ENCODE measurements at places on chromosomes 1 and 21.

DNA sequence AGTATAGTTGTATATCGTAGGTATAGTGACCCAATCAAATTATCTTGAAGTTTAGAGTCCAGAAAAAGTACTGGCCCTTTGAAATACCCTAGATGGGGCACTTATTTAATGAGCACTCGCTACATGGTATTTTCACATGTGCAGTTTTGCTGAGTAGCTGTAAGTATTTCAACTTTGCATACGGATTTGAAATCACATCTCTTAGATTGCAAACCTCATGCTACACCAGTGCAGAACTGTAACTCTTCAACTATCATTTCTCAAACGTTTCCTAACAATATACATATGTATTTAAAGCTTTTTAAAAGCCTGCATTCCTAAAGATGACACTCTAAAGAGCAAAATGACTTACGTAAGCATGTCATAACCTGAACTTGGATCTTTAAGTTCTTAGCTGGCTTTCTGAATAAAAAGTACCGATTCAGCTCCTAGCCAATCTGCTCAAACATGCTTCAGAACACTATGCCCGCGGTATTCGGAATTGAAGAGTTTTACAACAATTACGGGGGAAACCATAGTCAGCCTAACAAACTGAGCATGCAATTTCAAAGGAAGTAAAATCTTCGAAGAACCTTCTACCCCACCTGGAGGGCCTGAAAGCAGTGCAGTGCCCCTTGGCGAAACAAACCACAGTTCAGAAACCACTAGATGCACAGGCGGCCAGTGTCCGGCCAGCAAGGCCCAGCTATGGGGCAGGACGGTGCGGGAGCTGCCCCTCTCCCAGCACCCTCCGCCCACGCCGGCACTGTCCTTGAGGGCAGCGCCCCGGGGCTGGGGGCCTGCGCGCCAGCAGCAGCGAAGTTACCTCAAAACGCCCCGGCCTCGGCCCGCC lies 863 bp downstream of the FH start:
- DNase-seq, result no peak

DNA sequence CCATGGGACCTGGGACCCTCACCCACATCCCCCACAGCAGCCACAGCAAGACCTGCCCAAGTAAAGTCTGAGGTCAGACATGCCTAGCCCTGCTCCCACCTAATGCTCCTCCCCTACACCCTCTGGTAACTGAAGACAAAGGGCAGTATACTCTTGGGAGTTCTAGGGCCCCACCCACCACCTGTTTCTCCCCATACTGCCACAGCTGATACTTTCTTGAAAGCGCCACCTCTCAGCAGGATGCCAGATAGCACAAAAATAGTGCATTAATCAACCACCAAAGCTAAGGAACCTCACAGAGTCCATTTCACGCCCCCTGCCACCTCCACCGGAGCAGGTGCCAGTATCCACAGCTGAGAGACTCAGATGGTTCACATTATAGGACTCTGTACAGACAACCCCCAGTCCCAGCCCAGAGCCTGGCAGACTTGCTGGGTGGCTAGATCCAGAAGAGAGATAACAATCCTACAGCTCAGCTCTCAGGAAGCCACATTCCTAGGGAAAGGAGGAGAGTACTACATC lies 238.1 kb downstream of the LRRC40 start:
- no peak for DNase-seq

- no peak for DNase-seq
Observed at GRCh38 chr1:36465731-36466369, 1.7 kb upstream of the MRPS15 start.

DNA sequence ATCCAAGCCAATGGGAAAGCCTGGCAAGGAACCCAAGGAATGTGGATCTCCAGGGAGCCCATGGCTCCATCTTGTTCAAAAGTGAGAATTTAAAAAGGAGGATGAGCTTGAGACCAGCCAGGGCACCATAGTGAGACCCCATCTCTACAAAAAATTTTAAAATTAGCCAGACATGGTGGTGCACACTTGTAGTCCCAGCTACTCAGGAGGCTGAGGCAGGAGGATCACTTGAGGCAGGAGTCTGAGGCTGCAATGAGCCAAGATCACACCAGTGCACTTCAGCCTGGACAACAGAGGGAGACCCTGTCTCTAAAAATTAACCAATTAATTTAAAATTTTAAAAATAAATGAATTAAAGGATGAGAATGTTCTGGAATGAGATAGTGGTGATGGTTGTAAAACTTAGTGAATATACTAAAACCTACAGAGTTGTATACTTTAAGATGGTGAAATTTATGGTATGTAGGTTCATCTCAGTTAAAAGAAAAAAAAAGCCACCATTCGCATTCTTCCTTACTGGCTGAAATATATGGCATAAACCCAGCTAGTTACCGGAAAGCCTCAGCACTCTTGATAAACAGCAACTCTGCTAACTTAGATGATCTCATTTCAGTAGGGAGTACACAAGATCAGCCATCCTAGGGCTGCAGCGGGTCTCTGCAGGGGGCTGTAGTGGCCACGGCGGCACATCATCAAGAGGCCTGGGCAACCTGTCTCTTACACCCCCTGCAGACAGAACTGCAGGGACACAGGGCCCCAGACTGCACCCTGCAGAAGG lies 48.3 kb upstream of the H6PD start:
- DNase-seq, result no peak

DNA sequence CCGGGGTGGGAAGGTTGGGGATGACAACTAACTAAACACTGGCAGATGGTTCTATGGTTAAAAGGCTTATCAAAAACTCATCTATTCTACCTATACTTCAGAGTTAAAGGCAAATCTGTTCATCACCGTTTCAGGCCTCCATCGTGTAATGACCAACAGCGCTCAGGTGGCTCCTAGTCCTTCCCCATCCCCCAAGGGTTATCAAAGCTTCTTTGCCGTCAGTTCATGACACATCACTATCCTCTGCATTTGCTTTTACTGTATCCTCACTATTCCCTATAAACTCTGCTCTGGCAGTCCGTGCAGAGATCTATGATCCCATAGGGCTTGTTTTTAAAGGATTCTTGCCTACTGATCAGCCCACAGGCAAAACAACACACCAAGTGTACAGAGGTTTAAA lies 8.2 kb downstream of the HMGN1 start:
- no peak for DNase-seq

DNA sequence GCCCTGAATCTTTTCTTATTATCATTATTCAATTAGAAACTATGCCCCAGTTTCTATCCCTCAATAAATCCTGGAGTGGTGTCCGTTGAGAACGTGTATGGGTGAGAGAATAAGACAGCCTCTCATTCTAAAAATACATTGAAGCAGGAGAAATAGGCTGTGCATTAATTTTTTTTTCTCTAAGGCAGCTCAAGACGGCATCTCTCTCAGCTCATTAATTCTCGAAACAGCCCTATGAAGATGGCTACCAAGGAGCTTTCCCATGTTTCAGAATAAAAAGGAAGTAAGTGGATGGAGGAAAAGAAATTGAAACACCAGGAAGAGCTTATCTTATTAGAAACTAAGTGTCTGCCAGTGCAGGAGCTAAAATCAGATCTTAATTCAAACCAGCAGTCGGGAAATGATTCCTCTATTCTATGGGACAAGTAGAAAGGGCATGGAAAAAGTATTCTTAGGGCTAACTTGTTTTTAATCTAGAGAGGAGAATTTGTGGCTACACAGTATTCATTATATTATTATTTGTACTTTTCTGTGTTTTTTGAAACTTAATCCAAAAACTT lies 347.1 kb upstream of the PLD5 start:
- DNase-seq, result no peak

GRCh38 chr1:58580186-58580585 lies 3.1 kb upstream of the TACSTD2 start:
- DNase-seq, result no peak

DNA sequence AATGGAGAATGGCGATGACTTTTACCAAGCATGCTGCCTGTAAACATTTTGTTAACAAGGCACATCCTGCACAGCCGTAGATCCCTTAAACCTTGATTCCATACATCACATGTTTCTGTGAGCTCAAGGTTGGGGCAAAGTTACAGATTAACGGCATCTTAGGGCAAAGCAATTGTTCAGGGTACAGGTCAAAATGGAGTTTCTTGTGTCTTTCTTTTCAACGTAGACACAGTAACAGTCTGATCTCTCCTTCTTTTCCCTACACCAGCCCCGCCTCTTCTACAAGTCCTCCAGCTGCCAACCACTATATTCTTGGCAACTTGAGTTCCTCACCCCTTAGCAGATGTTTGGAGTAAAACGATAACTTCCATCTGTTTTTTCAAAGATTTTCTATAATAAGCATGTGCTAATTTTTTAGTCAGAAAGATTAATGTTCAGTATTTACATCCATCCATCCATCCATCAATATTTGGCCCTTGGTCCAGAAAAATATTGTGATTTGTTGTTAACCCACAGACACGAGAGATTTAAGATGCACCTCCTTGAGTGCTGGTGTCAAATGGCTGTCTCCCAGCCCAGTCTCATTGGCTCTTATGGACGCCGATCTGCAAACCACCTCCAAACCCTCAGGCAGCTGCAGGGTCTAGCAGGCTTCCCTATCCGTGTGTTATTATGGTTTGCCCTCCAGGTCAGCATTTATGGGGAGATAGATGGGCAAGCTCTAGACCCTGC lies 3.8 kb downstream of the DNALI1 start:
- no peak for DNase-seq

- no peak for DNase-seq
Observed at GRCh38 chr21:46163380-46163779, 8.0 kb upstream of the FTCD start.

DNA sequence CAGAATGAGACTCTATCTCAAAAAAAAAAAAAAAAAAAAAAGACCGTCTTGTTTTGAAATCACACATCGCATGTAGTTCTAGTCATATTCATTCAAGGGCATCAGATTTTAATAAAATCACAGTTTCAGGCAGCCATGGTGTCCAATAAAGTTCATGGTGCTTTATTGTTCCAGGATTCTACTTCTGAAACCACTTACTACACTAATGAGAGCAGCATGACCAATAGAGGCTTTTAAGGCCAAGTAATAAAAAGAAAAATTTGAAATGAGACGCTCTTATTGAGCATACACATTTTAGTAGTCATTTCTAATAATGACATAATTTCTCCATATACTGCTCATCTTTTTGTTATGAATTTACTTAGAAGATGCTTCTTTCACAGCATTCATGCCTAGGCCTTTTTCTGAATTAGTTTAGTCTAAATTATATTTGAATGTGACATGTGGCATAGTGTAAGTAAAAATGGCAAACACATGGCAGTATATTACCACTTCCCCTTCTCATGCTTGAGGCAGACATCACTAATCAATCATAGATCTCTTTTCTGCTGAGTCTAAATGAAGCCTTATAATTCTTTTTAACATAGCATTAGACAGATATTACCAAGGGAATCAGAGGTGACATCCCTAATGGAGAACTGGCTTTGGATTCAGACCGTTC lies 18.5 kb downstream of the NTMT2 start:
- DNase-seq, result no peak

DNA sequence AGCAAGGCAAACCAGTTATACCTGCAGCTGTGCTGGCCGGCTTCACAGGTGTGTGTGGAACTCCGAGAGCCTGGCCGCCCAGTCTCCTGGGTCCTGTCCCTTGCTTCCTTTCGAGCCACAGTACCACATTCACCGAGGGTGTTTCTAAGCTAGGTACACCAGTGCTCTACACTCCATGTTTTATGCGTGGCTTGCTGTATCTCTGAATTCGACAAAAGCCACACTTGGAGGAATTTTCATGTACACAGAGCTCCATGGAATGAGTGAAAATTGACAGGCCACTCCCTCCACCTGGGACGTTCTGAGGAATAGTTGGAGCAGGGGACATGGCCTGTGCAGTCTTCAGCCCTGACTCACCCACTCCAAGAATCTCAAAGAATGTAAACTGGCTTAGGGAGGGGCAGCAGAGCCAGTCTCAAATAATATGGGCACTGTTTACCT lies 14.0 kb downstream of the ETS2 start:
- DNase-seq, result no peak

Data from left ventricle myocardium inferior (tissue), 1 donor.